Hematopoietic multipotent progenitor cell treated with erythropoietin and hydrocortisone succinate and interleukin-3 and kit ligand, for 8 days (in vitro differentiated cells): ENCODE measurements at places on chromosomes 6 and 20.

- peak; percentile 30 for DNase-seq
Measured at GRCh38 chr6:11525468-11526155, 11.9 kb upstream of the TMEM170B start.

DNA sequence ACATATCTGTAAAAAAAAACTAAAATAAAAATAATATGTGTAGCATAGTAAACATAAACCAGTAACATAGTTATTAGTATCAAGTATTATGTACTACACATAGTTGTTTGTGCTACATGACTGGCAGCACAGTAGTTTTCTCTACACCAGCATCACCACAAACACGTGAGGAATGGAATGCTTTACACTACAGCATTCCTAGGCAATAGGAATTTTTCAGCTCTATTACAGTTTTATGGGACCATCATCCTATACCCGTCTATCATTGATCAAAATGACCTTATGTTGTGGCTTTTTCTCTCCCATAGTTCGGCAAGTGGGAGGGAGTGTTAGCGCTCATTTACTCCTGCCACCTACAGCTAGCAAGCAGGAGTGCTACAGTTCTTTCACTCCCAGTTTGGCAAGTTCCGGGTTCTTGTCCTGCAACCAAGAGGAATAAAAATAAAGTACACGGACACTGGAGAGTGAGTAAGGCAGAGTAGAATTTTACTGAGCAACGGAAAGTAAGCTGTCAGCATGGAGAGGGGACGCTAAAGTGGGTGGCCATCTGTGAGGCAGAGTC is 196.8 kb upstream of the HSF2 start:
- no peak for DNase-seq

GRCh38 chr6:35176301-35177024 is 35.3 kb upstream of the TCP11 start:
- DNase-seq: no peak

- DNase-seq: no peak
Measured at GRCh38 chr6:143575901-143576426, 64.4 kb upstream of the FUCA2 start.

- no peak for DNase-seq
Measured at GRCh38 chr20:23164176-23164601, 78.1 kb upstream of the CD93 start.

GRCh38 chr6:133947302-133947900 is 5.6 kb upstream of the TBPL1 start:
- peak; percentile 57 for DNase-seq

GRCh38 chr6:151379933-151380847 is 11.2 kb downstream of the ZBTB2 start:
- DNase-seq: peak; percentile 31

GRCh38 chr6:163585932-163586437 is 171.5 kb downstream of the QKI start:
- DNase-seq: peak; percentile 36

DNA sequence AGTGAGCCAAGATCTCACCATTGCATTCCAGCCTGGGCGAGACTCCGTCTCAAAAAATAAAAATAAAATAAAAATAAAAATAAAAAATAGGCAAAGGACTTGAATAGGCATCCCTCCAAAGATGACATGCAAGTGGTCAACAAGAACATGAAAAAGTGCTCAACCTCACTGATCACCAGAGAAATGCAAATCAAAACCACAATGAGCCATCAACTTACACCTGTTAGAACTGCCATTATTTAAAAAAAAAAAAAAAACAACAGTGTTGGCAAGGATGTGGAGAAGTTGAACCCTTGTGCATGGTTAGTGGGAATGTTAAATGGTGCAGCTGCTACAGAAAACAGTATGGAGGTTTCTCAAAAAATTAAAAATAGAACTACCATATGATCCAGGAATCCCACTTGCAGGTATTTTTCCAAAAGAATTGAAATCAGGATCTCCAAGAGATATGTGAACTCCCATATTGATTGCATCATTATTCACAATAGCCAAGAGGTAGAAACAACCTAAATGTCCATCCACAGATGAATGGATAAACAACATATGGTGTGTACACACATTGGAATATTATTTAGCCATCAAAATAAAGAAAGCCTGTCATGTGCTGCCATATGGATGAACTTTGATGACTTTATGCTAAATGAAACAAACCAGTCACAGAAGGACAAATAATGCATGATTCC is 2.8 kb downstream of the C20orf203 start:
- DNase-seq: no peak

DNA sequence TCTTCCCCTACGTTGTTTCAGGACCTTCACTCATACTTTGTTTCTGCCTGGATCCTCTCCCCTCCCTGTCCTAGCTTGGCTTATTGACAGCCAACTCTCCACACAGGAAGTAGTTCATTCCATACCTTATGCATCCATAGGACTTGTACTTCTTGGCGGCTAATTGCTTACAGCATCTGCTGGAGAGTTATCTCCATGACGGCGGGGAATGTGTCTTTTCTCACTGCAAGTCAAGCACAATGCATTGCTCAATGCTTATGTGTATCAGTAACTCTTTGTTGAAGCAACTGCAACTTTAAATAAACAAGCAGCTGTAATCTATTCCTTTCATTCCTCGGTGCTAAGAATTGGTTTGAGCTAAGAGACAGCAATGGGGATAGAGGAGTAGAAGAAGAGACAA is 551.3 kb upstream of the EPHA7 start:
- DNase-seq: no peak

DNA sequence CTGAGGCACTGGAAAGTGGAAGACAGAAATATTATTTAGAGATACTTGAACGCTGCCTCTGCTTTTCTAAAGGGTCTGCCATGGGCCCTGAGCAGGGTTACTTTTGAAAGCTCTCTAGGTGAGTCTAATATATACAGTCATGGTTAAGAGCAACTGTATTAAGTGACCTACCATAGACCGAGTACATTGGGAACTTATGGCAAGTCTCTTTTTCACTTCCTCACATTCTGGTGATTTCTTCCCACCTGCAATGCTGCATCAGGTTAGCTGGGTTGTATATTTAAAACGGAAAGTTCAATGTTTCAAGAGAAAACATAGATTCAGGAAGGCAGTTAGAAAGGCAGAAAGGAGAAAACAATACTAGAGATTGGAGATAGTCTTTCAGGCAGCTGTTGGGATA is 154.7 kb downstream of the PHF3 start:
- DNase-seq: no peak

GRCh38 chr20:51376111-51376510 is 166.4 kb downstream of the NFATC2 start:
- DNase-seq: peak; percentile 71

DNA sequence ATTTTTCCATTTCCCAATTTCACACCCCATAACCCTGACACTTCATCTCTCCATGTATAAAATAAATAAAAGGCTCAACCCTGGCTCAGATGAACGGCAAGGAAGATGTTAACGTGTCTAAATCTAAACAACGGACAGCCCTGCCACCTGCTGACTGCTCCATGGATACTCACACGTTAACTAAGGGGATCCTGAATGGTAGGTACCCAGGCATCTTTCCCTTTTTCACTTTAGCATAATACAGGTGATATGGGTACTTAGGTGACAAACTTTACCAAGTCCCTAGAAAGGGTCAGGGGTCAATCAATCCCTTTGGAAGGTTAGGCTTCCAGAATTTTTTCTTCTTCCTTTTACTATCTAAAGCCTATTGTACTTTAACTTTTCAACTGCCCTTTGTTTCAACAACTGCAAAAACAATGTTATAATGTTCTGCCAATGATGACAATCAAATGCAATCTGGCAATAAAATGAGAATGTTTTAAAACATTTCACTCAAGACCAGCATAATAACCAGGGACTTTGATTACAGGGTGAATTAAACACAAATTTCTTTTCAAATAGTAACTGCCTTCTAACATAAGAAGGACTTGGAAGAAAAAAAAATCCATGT is 52.4 kb upstream of the IPCEF1 start:
- no peak for DNase-seq

GRCh38 chr6:21144928-21145327 is 448.6 kb upstream of the SOX4 start:
- DNase-seq: no peak

DNA sequence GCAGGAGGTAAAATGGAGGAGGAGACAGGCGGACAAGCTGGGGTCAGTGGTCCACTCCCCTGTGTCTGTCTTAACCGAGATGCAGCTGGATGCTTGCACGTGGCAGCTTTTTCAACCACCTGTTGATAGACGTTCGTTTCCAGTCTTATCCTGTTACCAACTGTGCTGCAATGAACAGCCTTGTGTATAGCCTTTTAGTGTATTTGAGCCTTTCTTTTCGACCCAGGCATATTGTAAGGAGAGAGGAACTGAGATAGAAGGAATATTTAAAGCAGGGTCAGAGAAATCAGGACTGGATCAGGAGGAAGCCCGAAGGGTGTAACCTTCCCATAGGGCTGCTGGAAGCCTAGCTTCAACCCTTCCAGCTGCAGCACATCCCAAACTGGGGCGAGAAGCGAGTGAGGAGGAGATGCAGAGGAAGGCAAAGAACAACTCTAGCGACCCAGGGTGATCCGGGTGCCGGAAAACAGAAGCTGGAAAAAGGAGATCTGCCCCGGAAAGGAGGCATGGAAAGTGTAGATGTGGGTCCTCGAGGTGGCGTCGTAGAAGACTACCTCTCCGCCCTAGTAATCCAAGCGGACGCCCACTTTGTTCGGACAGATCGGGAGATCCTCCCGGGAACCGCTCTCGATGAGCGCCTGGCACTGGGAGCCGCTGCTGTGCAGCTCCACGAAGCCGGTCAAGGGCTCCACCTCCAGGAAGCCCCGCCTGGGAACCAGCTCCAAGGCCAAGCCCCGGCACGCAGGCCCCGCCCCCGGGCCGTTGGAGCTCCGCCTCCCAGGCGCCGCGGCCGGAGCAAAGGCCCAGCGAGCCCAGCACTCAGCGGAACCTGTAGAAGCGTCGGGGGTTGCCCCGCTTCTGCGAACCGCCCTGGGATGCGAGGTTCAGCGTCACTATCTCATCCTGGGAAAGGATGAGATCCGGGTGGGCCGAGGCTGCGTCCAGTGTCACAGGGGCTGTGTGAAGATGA is 11.2 kb downstream of the TRIM31 start:
- DNase-seq: peak; percentile 75

- DNase-seq: no peak
Measured at GRCh38 chr20:39823224-39823623, 861.1 kb downstream of the DHX35 start.

- no peak for DNase-seq
Measured at GRCh38 chr20:39214828-39215227, 252.7 kb downstream of the DHX35 start.

- no peak for DNase-seq
Measured at GRCh38 chr6:149112976-149113375, 204.5 kb upstream of the TAB2 start.

DNA sequence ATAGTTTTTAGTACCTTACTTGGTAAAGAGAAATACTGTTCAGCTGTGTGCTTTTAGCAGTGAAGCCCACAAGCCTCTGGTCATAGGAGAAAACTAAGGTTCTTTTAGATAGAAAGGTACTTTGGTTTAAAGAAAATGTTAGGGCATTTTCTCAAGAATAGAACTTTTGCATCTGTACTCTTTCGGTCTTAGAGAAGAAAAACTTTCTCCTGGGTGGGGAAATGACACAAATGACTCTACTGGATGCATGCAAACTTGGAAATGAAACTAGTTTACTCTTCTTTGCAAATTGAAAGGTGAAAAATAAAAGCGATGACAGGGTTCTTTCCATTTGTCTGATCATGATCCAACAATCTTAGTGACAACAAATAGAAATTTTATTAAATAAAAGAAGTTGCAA is 2.1 kb upstream of the TMEM217 start:
- no peak for DNase-seq

- DNase-seq: no peak
Measured at GRCh38 chr6:40477246-40478126, 109.7 kb downstream of the LRFN2 start.

- no peak for DNase-seq
Measured at GRCh38 chr20:12355185-12355584, 437.5 kb downstream of the BTBD3 start.

DNA sequence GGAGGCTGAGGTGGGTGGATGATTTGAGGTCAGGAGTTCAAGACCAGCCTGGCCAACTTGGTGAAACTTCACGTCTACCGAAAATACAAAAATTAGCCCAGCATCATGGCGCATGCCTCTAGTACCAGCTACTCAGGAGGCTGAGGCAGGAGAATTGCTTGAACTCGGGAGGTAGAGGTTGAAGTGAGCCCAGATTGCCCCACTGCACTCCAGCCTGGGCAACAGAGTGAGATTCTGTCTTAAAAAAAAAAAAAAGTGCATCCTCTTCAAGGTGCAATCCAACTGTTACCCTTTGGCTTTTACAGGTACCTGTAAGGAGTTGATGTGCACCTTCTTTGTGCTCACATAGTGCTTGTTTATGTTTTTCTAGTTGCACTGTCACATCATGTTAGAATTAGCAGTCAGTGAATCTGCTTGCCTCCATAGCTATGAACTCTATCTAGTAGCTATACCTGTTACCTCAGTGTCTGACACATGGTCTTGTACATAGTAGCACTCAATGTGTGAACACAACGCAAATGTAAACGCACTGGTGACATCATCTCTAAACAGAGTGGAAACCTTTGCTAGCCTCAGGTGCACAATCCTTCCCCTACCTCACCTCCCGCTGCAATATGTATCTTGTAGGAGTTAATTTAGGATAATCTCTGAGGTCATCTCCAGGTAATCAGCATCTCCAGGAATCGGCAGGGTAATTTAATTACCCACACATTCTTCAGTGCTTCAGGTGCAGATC is 9.7 kb downstream of the MSH5 start:
- DNase-seq: no peak

DNA sequence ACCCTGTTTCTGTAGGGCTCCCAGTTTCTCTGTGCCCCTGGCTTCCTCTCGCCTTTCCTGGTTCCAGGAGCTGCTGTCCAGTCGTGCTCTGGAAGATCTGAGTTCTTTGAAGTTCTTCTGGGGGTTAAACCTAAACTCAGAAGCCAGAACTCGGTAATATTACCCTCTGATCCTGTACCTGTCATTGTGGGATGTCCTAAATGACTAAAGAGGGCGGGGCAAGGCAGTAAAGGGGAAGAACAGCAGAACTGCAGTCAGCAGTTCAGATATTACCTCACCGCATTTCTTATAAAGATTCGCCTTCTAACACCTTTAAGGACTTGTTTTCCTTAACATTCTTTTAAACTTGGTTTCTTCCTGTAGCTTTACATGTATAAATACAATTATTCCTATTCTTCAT is 63.9 kb downstream of the FAM120B start:
- DNase-seq: no peak

DNA sequence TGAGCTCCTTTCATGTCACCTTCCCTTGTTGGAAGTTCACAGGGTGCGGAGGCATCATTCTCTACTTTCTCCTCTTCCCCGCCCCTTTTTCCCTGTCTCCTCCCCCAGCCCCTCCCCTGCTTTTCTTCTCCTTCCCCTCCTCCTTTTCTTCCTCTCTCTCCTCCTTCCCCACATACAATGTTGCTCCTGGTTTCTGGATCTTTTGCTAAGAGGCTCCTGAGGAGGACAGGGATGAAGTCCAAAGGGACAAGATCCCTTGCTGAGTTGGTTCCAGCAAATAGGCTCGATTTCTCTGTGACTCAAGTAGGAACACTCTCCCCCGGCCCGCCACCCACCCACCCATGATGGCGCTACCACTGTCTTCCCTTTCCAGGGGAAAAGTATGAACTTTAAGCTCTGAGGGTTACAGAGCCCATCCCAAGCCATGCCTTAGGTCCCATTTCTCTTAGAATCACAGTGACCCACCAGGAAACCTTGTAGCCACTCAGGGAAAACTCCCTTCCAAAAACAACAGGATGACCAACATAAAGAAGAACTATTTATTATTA is 852 bp upstream of the TFEB start:
- no peak for DNase-seq

GRCh38 chr20:32623667-32624157 is 38.6 kb upstream of the NOL4L start:
- no peak for DNase-seq
